ENCODE measurements at places on chromosomes 11 and 22. TPM values are rescaled to one million over a fixed set of nuclear protein-coding genes. Genes with fewer than 3 reads are reported as not detected.
A peak's percentile ranks its signal among the peaks of the same experiment; 100 is the strongest.

Gene CCDC87
- total RNA-seq, result 0.68 TPM

Gene CARD16
- 113 TPM for total RNA-seq

Gene MS4A4A
- 1.2 TPM for total RNA-seq

Gene F2
- total RNA-seq, result 0.14 TPM

Gene CCDC116
- total RNA-seq, result not detected

DNA sequence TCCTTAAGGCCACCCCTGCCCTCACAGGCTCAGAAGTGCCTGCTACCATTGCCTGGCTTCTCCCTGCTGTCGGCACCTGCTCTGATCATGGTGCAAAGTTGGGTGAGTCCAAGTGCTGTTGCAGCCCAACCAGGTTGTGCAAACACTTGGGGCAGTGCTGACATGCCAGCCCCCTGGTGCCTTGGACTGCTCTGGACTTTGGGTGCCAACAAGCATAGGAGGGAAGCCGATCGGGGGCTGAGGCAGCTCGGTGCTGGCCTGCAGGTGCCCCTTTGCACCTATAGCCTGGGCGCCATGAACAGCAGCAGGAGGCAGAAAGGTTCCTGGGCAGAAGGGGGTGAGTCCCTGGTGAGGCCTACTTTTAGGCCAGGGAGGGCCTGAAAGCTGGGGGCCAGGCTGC, 113.0 kb downstream of the ARHGAP20 start:
- H3K27me3 ChIP-seq, result no peaks in the 10 kb centered on the region
- no peaks in the 10 kb centered on the region for H3K36me3 ChIP-seq
- DNase-seq, result no peak
- no peaks in the 10 kb centered on the region for H3K4me1 ChIP-seq

DNA sequence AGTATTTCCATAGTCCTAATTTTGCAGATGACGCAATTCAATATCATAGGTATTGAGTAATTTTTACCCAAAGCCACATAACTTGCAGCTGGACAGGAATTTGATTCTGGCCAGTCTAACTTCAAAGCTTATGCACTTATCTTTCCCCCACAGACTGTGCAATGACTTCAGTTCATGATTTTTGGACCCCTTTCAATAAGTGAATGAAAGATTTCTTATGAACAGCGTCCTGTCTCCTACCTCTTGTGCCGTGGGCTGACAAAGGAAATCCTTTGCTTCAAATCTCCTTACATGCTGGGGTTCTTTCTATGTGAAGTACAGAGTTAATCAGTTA, 217.7 kb upstream of the KIRREL3 start:
- H3K27ac ChIP-seq, result no peak overlapping the region
- no peak for DNase-seq
- H3K4me3 ChIP-seq, result no peak overlapping the region
- no peaks in the 10 kb centered on the region for H3K36me3 ChIP-seq
- H3K27me3 ChIP-seq, result no peaks in the 10 kb centered on the region

GRCh38 chr11:47152953-47153950, 23.4 kb downstream of the ARFGAP2 start:
- H3K4me1 ChIP-seq, result peaks cover 31% of the 10 kb centered on the region
- no peak overlapping the region for H3K27ac ChIP-seq
- H3K4me3 ChIP-seq, result no peak overlapping the region
- DNase-seq, result peak; percentile 77
- no peaks in the 10 kb centered on the region for H3K27me3 ChIP-seq

DNA sequence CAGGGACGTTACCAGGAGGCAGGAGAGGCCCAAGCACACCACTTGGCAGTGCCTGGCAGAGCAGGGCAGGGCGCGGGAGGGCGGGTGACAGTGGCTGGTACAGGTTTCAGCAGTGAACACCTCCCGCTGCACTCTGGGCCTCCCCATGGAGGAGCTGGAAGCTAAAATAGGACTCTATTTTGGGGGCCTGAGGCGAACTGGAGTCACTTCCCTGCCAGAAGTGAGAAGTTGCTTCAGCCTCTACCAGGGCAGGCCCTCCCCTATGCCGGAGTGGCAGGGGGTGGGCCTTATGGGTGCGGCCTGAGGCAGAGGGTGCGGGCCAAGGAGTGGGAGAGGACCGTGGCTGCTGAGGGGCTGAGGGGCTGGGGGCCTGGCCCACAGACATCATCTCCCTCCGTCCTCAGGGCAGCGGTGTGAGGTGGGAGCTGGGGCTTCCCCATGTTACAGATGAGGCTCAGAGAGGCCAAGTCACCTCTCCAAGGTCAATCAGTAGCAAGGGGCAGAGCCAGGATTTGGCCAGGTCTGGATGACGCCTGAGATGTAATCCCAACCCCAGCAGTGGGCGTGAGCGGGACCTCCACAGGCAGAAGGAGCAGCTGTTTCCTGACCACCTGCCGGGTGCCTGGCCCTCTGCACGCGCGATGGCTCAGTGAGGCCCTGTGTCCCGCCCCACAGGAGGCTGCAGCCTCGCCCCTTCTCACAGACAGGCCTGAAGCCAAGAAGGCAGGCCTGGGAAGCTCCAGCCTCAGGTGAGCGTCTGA, 39.3 kb downstream of the KCNJ4 start:
- no peaks in the 10 kb centered on the region for H3K36me3 ChIP-seq
- H3K27me3 ChIP-seq, result no peaks in the 10 kb centered on the region
